ENCODE measurements at places on chromosomes 7 and 10.
A peak's percentile ranks its signal among the peaks of the same experiment; 100 is the strongest.

DNA sequence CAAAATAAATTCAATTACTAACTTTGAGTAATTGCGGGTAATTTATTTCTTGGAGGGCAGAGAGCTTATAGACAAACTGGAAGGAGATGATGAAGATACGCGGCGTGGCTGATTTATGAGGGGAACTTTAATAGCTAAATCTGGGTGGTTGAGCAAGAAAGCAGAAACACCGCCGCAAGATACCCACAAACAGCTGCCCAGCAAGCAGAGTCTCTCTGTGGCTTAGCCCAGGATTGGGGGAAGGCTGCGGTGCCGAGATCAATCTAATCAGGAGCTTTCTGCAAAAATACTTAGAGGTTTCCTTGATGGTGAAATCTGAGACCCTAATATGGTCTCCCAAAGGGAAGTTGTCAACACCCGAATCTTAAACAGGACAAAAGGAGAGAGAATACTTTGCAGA is 94.9 kb upstream of the MGMT start:
- no peak for DNase-seq

DNA sequence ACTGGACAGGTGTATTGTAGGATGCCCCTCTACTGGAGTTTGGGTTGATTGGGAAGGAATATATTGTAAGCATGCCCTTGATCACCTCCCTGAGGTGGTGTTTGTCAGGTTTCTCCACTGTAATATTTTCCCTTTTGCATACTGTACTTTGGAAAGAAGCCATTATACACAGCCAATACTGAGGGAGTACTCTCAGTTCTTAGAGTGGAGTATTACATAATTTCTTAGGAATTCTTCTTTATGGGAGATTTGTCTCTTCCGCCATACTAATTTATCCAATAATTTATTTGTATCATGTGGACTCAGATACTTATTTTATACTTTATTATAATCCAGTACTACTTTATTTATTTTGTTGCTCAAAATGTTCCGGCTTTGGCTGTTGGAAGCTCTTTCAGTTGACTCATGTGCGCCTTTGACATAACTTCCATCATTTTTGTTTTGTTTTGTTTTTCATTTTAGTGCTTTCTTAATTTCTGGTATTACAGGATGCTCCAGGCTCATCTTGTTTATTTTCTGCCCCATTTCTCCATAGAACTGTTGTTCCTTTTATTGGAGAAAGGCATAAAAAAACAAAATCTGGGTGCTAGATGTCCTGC is 29.7 kb downstream of the MKLN1 start:
- DNase-seq, result no peak

DNA sequence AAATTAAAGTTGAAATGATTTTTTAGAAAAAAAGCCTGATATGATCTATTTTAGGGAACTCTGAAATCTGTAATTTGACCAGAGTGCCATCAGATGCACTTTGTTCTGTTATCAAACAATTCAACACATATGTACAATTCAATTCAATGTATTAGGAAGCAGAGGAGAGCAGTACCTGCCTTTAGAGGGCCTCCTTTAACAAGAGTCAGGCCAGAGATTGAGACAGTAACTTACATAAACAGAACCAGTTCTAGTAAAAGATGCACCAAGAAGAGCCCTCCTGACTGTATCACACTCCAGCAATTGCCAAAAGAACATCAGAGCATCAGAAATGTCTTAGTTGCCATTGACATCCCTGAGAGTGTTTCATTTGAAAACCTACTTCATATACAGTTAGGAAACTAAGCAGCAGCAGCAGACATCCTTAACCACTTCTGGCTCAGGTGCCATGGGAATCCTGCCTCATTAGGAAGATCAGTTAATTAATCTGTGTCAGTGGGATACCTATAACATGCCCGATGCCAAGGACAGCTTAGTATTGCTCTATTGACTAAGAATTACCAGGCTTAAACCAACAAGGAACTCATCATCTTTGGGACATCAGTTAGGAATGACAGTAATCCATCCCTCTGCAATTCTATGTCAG is 1222.6 kb upstream of the LRRN3 start:
- DNase-seq, result no peak

GRCh38 chr10:49419005-49419404 is 23.1 kb upstream of the DRGX start:
- no peak for DNase-seq

DNA sequence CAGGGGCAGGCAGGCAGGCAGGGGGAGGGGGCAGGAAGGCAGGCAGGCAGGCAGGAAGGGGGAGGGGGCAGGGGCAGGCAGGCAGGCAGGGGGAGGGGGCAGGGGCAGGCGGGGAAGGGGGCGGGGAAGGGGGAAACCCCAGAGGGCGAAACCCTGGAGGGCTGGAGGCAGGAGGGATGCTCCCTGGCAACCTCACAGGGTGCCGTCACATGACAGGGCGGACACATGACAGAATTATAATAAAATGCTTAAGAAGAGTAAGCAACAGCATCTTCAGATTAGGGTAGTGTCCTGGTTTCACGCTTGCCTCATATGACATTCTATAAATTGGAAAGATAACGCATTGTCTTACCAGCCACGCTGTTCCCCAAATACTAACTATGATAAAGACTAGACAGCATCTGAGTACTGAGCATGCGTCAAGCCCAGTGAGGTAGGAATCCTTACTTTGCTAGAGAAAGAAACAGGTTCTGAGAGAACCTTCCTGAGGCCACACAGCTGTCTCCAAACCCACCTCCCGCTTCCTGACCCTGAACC is 131.6 kb downstream of the DIP2C start:
- no peak for DNase-seq

DNA sequence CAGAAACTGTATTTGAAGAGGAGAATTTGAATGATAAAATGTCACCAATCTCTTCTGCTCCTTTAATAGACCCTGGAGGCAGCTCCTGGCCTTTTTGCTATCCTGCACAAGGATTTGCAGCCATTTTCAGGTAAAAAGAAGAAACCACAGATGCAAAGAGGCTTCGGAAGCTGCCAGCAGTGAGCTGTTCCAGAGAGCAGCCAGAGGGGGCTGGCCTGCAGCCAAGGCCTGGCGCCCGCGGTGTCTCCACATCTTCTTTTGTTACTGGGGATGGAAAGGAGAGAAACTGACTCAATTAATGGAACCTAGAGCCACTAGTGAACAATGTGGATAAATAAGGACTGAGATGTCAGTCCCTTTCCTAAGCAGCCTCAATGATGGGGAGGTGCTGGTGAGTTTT is 23.9 kb upstream of the GPR26 start:
- no peak for DNase-seq

DNA sequence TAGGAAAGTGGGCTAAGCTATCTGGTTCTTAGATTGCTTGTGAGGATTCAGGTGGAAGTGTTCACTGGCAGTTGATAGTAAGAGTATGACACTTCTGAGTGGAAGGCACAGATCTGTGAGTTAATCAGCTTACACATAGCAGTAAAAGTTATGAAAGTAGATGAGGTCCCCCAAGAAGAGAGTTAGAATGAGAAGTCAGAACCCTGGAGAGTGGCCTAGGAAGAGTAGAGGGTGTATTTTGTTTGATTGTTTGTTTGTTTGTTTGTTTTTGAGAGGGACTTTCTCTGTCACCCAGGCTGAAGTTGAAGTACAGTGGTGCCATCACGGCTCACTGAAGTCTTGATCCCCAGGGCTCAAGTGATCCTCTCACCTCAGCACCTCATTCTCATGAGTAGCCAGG is 44.1 kb downstream of the SP4 start:
- DNase-seq, result no peak

GRCh38 chr7:11343818-11344413 is 370.2 kb downstream of the PHF14 start:
- no peak for DNase-seq

DNA sequence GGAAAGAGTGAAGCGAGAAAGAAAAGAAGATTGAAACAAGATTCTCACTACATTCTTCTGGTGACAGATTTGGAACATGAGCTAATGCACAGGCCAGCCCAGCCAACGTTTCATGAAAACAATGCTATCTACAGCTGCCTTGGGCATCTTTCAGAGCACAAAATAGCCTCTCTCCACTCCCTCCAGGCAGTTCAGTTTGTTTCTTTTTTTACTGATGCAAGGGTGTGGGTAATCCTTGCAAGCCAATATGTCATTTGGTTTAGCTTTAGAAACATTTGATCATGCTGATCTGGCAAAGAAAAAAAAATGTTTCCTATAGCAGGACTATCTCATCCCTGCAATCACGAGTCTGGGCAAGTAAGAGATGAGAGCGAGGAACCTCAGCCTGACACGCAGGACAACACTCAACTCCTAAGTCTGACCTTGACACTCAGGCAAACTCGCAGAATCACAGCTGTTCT is 35.9 kb downstream of the SVIL start:
- DNase-seq, result no peak

GRCh38 chr7:8382004-8382730 is 51.2 kb upstream of the NXPH1 start:
- no peak for DNase-seq

GRCh38 chr10:65231148-65231547 is 1694.7 kb upstream of the LRRTM3 start:
- no peak for DNase-seq

GRCh38 chr10:7291487-7292270 is 119.2 kb downstream of the SFMBT2 start:
- DNase-seq, result peak; percentile 42

DNA sequence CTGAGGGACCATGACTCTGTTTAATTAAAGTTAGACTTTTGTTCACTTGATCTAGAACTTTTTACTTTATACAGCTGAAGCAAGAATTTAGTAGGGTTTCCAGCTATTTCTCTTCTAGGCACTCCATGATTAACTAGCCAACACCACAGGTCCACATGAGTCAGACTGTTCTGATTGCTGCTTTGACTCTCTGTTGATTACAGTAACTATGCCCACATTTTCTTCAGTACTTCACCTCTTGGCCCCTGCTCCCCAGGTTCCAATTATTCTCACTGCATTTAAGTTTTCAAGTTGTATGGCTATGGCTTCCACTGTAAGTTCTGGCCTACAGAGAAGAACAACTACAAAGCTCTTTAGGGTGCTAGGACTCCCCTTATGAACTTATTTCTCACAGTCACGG is 737.2 kb upstream of the IGFBP3 start:
- no peak for DNase-seq

GRCh38 chr7:2876031-2876731 is 32.1 kb upstream of the GNA12 start:
- DNase-seq, result peak; percentile 99

DNA sequence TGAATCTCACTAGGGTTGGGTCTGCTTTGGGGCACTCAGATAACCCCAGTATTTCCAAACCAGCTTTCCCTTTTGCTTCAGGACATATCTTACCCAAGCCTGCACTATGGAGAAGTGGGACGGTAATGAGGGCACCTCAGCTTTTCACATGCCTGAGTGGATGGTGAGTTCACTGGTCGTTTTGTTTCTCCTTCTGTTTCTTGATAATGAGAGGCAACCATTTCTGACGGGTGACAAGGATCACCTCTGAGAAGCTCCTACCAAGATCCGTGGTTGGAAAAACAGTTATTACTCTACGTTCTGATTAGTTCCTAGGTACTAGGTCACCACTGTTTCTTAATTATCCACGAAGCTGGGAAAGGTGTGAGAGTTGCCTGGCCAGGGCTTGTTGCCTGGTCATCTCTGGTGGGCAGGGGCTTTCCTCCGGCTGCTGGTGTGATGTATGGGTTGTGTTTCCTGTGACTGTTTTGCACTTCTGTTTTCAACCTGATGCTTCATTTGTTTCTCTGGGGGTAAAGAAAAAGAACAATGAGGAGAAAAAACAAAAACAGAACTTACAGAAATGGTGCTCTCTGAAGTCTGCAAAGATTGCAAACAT is 65.7 kb upstream of the STRIP2 start:
- DNase-seq, result no peak

GRCh38 chr7:102376964-102377466 is 19.1 kb upstream of the PRKRIP1 start:
- no peak for DNase-seq

- DNase-seq, result no peak
Measured at GRCh38 chr7:6727663-6728062, 20.9 kb upstream of the ZNF12 start.

DNA sequence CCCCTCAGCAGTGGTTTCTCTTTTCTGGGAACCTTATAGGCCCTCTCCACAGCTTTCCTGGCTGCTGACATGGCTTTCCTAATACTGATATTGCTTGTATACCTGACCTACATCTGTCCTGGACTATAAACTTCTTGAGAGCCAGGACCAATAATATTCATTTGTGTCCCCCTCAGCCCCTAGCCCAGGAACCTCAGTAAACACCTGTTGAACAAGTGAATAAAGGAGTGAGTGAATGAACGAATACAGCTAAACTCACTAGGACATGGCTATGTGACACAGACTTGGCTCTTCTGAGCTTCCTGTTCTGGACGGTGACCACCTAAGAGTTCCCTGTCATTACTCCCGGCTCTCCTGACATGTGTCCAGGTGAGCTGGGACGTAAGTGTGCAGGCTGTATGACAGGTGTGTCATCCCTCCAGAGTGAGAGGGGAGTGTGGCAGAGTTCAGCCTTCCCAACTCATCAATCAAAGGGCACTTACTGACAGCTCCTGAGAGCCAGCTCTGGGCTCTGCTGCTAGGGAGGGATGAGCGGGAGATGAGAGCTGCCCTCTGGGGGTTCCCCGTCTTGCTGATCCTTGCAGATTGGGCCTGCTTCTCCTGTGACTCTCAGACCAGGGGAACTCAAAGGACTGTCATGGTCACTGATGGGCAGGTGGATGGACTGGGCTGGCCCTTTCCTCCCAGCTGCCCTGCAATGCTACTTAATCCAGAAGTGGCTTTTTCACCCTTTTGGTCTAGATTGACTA is 84.5 kb downstream of the HIF1AN start:
- DNase-seq, result no peak

DNA sequence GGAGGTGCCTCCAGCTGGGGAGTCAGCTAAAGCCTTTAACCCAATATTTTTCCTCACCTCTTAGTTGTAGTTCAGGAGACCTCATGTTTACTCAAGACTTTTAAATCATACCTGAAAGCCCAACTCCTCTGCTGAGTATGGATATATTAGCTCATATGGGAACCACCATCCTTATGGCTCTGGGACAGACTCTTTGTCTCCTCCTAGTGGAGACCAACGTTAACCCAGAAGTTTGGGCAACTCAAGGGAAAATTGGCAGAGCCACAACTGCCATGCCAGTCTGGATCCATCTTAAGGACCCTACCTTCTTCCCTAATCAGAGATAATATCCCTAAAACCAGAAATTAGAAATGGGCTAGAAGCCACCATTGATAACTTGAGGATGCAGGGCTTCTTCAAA is 80.8 kb downstream of the TMEM106B start:
- no peak for DNase-seq

DNA sequence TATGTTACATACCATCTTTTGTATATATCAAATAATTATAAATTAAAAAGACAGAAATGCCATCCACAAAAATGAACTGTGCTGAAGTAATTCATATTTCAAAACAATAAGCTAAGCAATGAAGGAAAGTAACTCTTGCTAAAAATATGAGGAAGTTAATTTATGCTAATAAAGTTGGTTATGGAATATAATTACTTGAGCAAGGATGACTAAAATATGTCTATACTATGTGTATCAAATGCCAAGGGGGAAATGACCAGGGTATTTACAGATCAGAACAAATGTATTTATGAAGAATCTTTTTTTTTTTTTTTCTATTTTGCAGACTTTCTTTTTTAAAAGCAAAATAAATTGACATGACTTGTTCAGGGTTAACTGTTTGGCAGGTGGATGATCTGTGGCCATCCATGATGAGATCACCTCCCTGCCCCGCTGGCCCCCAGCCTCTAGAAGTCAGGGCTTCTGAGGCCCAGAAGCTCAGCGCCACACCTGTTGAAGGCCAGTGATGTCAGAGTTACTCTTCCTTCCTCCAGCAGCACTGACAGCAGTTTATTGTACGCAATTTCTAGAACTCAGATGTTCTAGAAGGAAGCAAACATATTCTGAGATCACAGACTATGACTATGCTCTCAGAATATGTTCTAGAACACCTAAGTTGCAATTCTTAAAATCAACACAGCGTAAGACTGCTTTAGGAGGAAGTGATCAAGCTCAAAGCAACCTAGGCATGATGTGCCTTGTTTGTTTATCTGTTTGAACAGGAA is 196.1 kb upstream of the KLF14 start:
- no peak for DNase-seq

All from H54 (cell line).